Stimulated activated CD8-positive, alpha-beta memory T cell treated with anti-CD3 and anti-CD28 coated beads, Interleukin-4, amount 100 ng/mL, for 1 hour (primary cell): ENCODE measurements at places on chromosomes 12 and 14.

- DNase-seq, result no peak
Measured at GRCh38 chr14:97408503-97408902, 611.3 kb downstream of the VRK1 start.

- no peak for DNase-seq
Measured at GRCh38 chr12:51821440-51822260, 26.9 kb downstream of the FIGNL2 start.

DNA sequence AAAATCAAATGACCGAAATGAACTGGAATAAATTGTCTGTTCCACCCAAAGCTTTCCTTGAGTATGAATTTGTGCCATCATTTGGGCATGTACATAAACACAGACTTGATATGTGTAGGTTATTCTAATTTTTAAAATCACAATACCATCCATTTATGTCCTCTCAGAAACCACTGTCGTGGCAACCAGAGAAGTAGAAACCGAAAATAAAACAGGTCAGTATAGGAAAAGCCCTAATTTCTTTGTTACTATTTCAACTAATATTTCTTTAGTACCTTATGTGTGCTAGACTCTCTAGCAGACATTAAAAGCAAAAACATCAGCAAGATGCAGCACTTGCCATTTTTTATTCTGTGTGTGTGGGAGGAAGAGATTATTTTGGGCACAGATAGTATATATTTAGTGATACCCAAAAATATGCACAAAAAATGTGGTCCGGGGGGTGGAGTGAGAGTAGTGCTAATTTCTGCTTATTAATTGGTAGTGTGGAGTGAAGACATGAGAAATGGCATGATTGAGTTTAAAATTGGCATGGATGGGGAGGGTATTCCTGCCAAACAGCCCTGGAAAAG lies 130.8 kb upstream of the CNTN1 start:
- DNase-seq, result no peak

GRCh38 chr14:48504921-48505320 lies 829.5 kb upstream of the MDGA2 start:
- no peak for DNase-seq

- DNase-seq, result no peak
Measured at GRCh38 chr14:33499687-33500086, 451.2 kb downstream of the EGLN3 start.

DNA sequence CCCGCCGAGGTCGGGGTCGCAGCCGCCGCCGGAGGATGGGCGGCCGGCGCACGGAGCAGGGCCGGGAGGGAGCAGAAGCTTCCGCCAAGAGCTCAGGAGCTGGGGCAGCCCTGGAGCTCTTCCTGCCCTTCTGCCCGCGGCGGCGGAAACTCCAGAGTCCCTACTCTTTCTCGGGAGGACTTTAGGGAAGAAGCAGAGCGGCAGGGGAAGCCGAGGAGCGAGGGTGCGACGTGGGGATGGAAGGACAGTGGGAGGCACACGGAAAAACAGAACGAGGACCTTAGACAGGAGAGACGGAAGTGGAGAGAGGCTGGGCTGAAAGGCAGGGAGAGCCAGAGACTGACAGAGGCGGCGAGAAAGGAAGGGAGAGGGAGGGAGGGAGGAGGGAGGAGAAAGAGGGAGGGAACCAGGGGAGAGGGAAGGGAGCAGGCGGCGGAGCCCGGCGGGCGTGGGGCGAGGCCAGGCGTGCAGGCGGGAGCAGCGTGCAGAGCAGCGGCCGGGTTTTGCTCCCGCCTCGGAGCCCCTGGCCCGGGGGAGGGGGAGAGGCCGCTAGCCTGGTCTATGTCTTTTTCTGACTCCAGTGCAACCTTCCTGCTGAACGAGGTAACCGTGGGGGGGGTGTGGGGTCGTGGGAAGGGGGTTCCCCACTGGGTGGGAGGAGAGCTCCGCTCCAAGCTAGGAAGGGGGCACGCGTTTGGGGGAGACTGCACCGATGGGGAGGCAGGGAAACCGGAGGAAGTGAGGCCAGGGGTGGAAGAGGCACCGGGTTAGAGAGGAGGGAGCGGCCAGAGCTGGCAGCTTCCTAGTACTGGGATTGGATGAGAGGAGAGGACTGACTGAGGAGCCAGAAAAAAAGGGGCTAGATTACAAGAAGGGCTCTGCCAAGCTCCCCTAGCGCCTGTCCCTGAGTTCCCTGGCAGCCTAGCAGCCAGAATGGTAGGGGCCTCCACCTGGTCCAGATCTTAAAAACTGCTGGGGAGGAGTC lies 2.9 kb upstream of the CACNB3 start:
- DNase-seq, result no peak

GRCh38 chr12:52838609-52839435 lies 4.7 kb upstream of the KRT79 start:
- no peak for DNase-seq

- no peak for DNase-seq
Measured at GRCh38 chr12:41950455-41950854, 194.2 kb downstream of the GXYLT1 start.
